Right ventricle myocardium inferior (tissue), 1 donor: ENCODE measurements at places on chromosomes 11 and 22. TPM values are rescaled to one million over a fixed set of nuclear protein-coding genes. Genes with fewer than 3 reads are reported as not detected.

The GDPD5 gene
- total RNA-seq = 7.7 TPM

The HBG2 gene
- total RNA-seq = not detected

The RTN4RL2 gene
- total RNA-seq = 1.6 TPM

The POU2AF1 gene
- total RNA-seq = 0.24 TPM

The OR6A2 gene
- total RNA-seq = not detected

The NFAM1 gene
- 2.9 TPM for total RNA-seq

The LGALS12 gene
- 2.6 TPM for total RNA-seq

The NAALADL1 gene
- 3.4 TPM for total RNA-seq

The CCDC88B gene
- total RNA-seq = 7.7 TPM

The UPK3A gene
- 0.54 TPM for total RNA-seq

The ANO1 gene
- total RNA-seq = 6.7 TPM

The APLNR gene
- 18.4 TPM for total RNA-seq

The C11orf86 gene
- total RNA-seq = not detected

The SLC5A4 gene
- total RNA-seq = not detected

The ANO9 gene
- 0.41 TPM for total RNA-seq

The OR8B2 gene
- total RNA-seq = not detected

The KCTD17 gene
- 11.2 TPM for total RNA-seq

The NXPE4 gene
- not detected for total RNA-seq
